Pancreas (tissue), 10 donors: ENCODE measurements at places on chromosomes 1 and 21. TPM values are rescaled to one million over a fixed set of nuclear protein-coding genes. Genes with fewer than 3 reads are reported as not detected.

DNA sequence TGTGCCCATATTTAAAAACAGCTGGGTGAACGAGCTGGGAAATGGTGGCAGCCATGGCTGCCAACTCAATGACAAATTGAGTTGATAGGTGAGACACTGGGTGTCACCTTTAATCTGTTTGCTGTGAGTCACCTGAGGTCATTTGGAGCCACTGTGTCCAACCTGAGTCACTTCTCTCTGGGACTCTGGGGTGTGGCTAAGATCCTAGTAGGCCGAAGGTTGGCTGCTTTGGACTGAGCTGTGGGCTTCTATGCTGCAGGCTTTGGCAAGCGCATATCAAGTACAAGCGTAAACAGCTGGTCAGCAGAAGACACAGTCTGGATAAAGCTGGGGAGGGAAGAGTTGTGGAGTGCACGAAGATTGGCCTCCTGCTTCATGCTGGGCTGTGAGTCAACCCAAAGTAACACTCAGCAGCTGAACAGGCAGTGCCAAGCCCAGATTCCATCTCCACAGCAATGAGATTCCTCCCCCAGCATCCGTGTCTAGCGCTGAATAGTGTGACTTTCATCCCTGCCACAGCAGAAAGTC is 24.0 kb downstream of the TEX35 start:
- H3K4me1 ChIP-seq, result no peaks in the 10 kb centered on the region
- H3K36me3 ChIP-seq, result no peaks in the 10 kb centered on the region
- H3K27ac ChIP-seq, result no peak overlapping the region
- H3K4me3 ChIP-seq, result no peak overlapping the region
- DNase-seq, result no peak
- no peaks in the 10 kb centered on the region for H3K27me3 ChIP-seq

DNA sequence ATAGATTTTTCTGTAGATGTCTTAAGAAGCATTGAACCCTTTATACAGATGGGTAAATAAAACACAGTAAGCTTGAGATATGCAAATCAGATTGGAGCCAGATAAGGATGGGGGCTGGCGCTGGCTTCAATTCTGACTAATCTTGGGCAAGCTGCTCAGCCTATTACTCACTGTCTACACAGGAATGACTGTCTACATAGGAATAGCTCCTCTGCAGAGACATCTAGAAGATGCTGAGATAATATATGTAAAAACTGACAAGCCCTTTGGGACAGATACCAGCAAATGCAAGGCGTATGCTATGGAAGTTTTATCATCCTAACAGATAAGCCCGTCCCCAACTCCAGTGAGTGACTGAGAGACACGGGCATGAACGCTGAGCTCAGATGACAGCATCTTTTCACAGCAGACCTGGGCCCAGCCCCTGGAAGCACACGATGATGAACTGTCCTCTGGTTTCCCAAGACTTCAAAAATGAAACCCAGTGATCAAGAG is 1.7 kb downstream of the CLDN14 start:
- H3K27ac ChIP-seq, result no peak overlapping the region
- peaks cover 20% of the 10 kb centered on the region for H3K4me1 ChIP-seq
- no peaks in the 10 kb centered on the region for H3K36me3 ChIP-seq
- H3K27me3 ChIP-seq, result no peaks in the 10 kb centered on the region
- H3K4me3 ChIP-seq, result no peak overlapping the region
- no peak for DNase-seq

CTTNBP2NL gene
- 24.0 TPM for total RNA-seq

DNA sequence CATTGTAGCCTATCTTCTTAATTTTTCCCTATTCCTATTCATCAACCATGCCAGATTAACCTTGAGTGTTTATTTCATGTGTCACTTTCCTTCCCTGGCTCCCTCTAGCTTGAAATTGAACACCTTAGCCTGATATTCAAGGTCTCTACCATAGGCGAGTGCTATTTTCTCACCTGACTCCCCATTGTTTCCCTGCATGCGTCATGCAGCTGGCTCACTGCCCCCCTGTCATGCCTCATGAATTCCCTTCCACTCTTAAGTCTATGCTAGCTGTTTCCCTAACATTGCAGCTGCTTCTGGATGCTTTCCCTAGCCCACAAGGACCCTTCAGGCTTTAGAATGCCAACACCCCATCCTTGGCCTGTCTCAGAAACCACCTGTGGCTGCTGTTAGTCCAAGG is 56.7 kb upstream of the CD1D start:
- DNase-seq, result peak; percentile 69
- H3K4me1 ChIP-seq, result peaks cover 11% of the 10 kb centered on the region
- H3K4me3 ChIP-seq, result no peak overlapping the region
- peak overlapping the region; percentile 1 for H3K27ac ChIP-seq
